ENCODE measurements at places on chromosomes 5 and 9.

- no peak for DNase-seq
These were observed 148.3 kb downstream of the CMYA5 start for GRCh38 chr5:79837761-79838551.

- DNase-seq: no peak
These were observed 21.6 kb downstream of the BHMT start for GRCh38 chr5:79133121-79133656.

- peak; percentile 40 for DNase-seq
These were observed 1567.2 kb upstream of the WWC1 start for GRCh38 chr5:166724284-166724683.

GRCh38 chr5:178394074-178394473, 161.5 kb upstream of the PHYKPL start:
- no peak for DNase-seq

- DNase-seq: peak; percentile 81
These were observed 49.0 kb upstream of the IFNK start for GRCh38 chr9:27475057-27475595.

- DNase-seq: no peak
These were observed 7.2 kb downstream of the IRGM start for GRCh38 chr5:150853561-150853960.

All from lung (tissue), 17 donors.